SHP77 treated with DMSO at 0.1 percent for 48 hours (cell line): ENCODE measurements at places on chromosomes 1 and 21.

- DNase-seq: no peak
These were observed 554.6 kb downstream of the PLA2G4A start for GRCh38 chr1:187383366-187383765.

GRCh38 chr1:88980870-88981269 is 11.6 kb downstream of the KYAT3 start:
- DNase-seq: no peak

DNA sequence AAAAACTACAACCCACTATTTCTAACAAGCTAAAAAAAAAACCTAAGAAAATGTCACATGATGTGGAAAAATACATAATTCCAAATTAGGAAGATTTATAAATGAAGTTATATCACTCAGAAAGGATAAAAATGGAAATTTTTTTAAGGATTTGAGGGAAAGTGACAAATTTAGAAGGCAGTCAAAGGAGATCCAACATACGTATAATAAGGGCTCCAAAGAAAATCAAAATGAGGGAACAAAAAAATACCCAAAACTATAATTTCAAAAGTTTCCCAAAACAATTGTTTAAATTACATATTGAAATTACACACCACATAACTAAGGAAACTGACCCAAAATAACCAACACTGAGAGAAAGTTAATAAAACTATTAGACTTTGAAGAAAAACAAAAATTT is 381.1 kb upstream of the KAZN start:
- DNase-seq: no peak

DNA sequence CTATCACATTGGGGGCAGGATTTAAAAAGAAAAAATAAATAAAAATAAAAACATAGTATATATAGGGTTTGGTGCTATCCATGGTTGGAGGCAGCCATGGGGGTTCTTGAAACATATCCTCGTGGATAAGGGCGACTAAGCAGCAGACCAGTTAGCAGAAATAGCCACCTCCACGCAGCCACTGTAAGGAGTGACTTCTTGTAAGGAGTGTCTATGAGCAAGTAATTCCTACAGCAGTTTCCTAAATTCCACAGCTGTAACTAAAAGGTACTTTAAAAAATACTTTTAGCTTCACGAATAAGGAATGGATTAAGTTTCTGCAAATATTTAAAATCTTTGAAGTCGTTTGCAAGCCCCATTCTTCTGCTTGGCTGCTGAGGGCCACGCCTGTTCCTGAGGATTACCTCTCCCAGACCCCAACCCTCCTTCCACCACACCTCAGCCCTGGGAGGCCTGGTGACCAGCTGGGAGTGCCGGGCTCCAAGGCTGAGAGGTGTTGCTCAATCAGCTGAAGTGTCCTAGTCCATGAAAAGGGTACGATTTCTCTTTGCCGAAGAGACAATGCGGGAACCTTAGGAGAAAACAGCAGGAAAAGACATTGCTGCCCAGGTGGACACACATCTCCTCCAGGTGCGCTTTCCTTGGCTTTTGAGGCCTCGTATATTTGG is 115.3 kb downstream of the ADSS2 start:
- DNase-seq: no peak

DNA sequence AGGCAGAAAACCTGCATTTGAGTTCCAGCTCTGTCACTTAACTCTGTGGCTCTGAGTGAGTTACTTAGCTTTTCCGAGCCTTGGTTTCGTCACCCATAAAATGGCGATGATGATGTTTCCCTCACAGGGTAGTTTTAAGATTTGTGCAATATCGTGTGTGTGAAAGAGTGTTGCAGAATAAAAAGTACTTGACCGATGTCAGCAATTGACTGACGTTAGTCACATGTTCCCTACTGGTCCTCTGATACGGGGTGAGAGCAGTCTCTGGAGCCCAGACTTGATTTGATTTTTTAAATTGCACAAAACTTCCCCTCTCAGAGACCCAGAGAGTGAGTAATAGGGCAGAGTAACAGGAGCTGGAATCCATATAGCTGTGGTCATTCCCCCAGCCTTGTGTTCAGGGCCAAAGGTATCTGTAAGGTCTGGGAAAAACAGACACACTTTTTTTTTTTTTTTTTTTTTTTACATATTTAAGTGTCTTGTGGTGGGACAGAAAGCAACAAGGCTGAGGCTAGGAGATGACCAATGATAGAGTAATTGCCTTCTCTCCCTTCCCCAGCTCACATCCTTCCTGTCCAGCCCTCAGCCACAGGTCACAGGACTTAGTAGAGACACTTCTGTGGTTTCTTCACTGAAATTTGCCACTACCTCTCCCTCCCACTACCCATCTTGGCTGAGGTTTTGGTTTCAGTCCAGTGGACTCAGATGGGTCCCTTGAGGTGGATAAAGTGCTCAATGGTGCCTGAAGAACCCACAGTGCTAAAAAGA is 2.0 kb downstream of the FCER1G start:
- DNase-seq: no peak

DNA sequence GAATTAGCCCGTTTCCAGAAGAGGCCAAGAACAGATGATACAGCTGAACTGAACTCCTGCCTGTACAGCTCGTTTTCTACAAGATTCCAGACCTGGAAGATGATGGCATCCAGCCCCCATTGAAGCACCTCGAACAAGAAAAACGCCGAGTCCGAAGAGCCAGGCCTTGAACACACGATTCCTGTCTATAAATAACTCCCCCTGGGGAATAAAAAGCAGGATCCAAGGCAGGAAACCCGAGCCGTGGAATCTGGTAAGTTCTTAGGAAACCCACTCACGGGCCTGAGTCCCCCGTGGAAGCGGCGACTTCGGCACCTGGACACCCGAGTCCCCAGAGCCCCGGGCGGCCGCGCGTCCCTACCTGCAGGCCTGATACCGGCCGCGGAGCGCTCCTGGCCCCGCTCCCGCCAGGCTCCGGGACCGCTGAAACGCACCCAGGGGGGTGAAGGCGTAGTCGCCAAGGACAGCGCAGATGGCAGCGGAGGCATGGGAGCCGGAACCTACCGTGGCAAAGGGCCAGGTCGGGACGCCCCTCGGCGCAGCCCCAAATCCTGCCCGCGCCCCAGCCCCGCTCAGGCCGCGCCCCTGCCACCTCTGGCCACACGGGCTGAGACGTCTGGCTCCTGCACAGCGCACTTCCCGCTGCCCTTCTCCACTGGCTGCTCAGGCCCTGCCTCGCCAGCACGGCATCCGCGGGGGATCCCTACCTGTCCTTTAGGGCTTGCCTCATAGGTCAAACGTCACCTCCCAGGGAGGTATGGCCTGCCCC is 14.0 kb upstream of the HLCS start:
- DNase-seq: no peak
